ENCODE measurements at places on chromosomes 6 and 20.

DNA sequence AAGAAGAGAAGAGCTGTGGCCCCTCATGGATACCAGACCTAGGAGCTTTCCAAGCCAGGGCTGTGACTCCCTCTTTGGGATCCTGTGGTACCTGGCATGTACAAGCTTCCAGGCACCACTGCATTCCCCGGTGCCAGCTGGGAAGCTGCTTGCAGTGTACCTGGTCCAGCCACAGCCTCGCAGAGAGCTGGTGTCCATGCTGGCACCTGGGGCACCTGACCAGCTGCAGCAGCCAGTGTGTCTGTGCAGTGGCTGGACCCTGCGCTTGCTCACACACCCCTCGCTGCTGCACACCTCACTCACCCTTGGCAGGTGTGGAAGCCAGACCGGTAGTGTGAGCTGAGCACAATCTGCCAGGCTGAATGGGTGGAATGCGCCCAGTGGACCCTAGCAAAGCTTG is 190.9 kb upstream of the MAN1A1 start:
- DNase-seq: no peak

- DNase-seq: no peak
Observed at GRCh38 chr6:42381850-42382249, 69.9 kb downstream of the TRERF1 start.

- no peak for DNase-seq
Observed at GRCh38 chr6:149441740-149442139, 41.7 kb downstream of the SUMO4 start.

- peak; percentile 78 for DNase-seq
Observed at GRCh38 chr6:89297695-89298351, 17.3 kb downstream of the GABRR2 start.

DNA sequence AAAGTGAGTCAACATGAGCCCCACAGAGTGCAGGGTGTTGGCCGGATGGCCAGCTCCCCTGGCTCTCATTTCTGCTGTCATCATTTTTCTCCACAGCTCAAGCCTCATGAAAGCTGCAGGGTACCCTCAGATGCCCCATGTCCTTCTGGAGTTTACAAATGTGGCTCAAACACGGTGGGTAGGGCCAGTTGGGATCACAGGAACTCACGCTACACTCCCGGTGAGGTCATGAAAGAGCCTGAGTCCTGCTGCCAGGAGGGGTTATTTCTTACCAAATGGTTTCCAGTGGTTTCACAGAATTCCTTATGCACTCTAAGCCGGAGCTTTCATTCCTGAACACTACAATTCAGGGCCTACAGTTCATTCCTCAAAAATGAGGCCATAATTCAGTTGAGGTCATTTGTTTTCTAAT is 78.7 kb downstream of the TMEM170B start:
- DNase-seq: no peak

DNA sequence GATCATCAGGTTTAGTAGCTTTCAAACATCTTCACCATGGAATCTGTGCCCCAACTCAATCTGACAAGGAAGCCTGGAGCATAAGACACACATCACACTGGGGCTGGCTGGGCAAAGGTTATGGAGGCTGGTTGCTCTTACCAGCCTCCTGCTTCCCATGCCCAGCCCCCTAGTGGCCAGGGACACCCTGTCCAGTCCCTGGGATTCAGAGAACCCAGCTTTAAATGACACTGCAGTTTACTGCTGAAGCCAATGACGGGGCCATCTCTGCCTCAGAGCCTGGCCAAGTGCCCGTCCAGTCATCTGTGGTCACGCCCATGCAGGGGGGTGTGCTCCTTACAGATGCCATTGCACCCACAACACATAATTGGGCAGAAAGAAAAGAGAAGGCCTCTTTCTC is 272.9 kb downstream of the SMOC2 start:
- no peak for DNase-seq

- no peak for DNase-seq
Observed at GRCh38 chr6:87656857-87657256, 45.2 kb downstream of the AKIRIN2 start.

DNA sequence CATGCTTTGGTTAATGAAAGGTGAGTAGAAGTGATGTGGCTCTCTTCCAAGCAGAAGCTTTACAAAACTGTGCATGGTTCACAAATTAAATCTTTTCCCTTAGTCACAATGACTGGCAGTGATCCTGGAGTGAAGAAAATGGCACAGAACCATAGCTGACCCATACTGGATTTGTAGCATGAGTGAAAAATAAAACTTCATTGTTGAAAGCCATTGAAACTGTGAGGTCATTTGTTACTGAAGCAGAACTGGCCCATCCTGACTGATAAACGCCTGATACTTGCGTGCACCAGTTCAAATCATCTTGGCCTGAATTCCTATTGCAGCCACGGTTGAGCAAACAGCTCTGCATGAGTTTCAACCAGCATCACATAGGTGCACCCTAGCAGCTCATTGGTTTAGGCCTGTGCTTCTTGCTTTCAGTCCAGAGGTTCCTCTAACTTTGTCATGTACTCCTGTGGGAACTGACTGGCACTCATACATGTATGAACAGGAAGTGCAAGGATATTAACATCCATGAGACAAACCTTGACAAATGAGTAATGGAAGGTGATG is 40.5 kb downstream of the SAMD5 start:
- DNase-seq: no peak
